ENCODE measurements at places on chromosomes 2 and 18.

- DNase-seq = no peak
These were observed 70.2 kb downstream of the SOCS6 start for GRCh38 chr18:70359071-70359470.

GRCh38 chr2:64686283-64686956 is 32.7 kb upstream of the SERTAD2 start:
- DNase-seq = no peak

DNA sequence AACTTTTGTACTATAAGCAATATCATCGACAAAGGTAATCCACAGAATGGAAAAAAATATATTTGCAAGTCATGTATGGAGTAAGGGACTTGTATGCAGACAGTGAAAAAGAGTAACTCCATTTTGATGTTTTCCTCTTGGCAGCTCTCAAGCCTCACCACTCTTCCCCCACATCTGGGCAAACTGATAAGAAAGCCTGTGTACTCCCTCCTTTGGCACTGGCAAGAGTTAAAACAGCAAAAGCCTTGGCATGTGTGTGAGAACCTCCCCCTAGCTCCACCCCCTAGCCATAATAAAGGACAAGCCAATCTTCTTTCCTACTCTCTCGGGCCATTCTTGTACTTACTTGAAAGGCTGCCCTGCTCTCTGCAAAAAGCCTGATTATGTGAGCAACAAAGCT is 335.2 kb downstream of the LRATD1 start:
- no peak for DNase-seq

GRCh38 chr2:68594041-68594440 is 49.3 kb upstream of the PROKR1 start:
- DNase-seq = no peak

GRCh38 chr2:167177196-167177595 is 288.9 kb downstream of the XIRP2 start:
- peak; percentile 54 for DNase-seq

- no peak for DNase-seq
These were observed 1.8 kb downstream of the IL18RAP start for GRCh38 chr2:102424754-102425153.

DNA sequence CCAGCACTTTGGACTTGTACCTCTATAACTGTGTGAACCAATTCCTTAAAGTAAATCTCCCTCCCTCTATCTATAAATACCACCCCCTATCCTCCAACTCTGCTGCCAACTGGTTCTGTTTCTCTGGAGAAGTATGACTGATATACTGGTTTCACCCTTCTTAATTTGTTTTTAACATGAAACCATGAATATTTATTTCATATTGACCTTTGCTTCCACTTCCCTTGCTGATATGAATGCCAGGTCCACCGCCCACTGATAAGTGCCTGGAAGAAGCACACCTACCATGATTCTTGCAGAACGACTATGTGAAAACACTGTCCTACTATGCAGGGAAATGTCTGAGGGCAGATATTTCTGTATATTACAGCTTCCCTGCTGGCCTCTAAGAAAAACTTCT is 131.6 kb downstream of the GAREM1 start:
- no peak for DNase-seq

GRCh38 chr18:57437766-57438671 is 2.8 kb downstream of the ONECUT2 start:
- peak; percentile 26 for DNase-seq

- no peak for DNase-seq
These were observed 980 bp downstream of the SLC4A3 start for GRCh38 chr2:219628235-219628985.

DNA sequence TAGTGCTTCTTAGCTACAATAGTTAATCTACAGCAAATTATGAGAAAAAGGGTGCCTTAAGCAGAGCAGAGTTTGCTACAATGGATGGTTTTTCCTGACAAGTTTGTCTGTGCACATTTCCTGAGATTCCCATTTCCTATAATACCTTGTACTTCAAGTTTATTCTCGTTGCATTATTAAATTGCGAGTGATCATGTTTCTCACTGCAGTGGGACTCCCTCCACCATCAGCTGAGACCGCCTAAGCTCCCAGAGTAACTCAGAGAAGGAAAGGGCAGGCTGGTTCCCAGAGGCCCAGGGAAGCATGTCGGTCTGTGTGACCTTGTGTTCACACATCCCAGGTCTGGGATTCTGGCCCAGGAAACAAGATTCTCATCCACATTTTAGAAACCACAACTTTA is 162.1 kb downstream of the ARL4C start:
- no peak for DNase-seq

- DNase-seq = peak; percentile 58
These were observed 89.7 kb downstream of the TMEM247 start for GRCh38 chr2:46569061-46569560.

GRCh38 chr2:70125498-70125898 is 38.2 kb downstream of the PCBP1 start:
- DNase-seq = no peak

DNA sequence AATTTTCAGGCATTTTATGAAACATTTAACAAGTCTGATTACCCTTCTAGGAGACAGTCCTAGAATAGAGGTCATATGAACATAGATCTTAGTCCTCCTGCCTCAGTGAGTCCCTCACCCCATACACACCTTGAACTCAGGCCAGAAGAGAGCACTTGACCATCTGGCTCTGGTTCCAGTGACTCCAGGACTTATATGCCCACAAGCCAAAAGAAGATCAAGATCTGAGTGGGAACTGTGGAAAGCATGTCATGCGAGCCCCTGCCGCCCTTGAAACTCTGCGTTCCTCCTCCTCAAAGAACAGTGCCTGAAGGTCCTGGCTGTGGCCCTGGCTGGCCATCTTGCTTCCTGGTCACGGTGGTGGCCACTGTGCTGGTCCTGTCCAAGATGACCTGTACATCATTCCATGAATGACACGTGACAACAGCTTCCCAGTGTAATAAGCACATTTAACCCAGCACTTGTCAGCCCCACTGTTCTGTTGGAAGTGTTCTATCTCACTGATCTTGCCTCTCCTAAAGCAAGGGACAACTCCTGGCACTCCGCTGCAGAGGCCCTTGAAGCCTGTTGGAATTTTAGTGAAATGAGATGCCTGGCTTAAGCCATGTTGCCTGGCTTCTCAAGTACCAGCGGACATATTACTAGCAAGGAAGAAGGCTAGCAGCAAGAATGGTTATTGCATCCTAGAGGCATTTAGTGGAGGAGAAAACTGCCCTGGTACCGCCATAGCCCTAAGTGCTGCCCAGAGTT is 17.6 kb downstream of the TTC32 start:
- DNase-seq = no peak

DNA sequence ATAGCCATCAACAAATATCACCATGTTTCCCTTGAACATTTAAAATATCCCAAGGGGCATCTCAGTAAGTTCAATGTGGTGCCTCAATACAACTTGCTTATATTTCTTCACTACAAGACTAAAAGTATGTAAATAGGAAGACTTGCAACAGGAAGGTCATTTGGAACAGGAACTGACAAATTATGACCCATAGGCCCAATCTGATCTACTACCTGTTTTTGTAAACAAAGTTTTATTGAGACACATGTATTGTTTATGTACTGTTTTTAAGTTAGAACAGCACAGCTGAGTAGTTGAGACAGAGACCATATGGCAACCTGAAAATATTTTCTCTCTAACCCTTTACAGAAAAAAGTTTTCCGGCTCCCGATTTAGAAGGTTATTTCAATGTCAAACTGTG is 154.8 kb upstream of the TFPI start:
- DNase-seq = no peak

DNA sequence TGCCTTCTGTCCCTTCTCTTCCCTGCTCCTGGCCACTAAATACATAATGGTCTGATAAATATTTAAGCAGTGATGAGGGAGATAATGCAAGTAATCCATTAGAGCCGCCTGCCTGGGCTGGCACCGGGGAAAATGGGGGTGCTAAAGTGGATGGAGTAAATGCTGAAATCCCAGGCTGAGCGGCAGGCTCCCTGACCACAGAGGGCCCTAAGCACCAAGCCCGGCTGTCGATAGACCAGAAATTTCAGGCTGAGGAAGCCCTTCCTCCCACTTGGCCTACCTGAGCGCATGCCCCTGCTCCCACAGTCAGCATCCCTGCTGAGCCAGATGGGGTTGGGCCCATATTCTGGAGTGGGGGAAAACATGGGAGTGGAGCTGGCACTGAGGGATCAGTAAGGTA is 197.5 kb upstream of the SKOR2 start:
- no peak for DNase-seq

DNA sequence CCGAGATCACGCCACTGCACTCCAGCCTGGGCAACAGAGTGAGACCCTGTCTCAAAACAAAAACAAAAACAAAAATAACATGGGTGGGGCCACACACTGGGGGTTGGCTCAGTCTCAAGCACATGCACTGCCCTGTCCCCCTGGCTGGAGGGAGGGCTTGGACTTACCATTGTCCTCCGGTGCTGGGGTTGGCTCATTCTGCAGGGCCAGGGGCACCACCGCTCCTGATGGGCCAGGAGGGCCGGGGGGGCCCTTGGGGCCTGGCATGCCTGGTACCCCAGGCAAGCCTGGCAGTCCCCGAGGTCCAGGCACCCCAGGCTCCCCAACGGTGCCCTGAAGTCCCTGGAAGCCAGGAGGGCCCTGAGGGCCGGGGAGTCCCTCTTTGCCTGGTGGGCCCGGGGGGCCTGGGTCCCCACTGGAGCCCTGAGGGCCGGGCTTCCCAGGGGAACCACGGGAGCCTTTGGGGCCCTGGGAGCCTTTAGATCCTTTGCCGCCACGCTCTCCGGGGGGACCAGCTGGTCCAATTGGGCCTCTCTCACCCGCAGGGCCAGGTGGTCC is 66.8 kb upstream of the THOC1 start:
- DNase-seq = no peak

GRCh38 chr2:118635891-118636290 is 211.6 kb downstream of the EN1 start:
- DNase-seq = no peak

DNA sequence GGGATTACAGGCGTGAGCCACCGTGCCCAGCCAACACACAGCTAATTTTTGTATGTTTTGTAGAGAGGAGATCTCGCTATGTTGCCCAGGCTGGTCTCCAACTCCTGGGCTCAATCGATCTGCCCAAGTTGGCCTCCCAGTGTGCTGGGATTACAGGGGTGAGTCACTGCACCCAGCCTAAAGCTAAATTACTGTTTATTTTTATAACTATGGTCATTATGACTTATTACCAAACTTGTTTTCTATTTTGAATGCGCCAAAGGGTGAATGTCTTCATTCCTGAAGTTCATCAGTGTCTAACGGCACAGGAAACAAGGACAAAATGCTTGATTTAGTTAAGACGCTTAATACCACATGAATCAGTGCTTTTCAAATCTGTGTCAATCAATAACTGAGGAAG is 38.9 kb upstream of the GREB1L start:
- DNase-seq = no peak

DNA sequence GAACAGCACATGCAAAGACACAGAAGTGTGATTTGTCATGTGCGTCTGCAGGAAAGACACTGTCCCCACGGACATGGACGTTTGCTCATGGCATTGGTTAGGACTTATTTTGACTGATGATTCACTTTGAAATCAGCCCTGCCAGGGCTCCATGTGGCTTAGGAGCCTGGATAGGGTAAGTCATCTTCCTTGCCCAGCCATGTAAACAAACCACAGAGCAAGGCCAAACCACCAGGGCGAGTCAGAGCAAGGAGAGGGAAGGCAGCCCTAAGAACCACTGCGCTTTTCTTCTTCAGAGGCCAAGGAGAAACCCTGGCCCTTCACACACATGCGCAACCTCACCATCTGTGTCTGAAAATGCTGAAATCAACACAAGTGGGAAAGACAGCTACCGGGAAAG is 88.8 kb downstream of the GFPT1 start:
- DNase-seq = peak; percentile 94

DNA sequence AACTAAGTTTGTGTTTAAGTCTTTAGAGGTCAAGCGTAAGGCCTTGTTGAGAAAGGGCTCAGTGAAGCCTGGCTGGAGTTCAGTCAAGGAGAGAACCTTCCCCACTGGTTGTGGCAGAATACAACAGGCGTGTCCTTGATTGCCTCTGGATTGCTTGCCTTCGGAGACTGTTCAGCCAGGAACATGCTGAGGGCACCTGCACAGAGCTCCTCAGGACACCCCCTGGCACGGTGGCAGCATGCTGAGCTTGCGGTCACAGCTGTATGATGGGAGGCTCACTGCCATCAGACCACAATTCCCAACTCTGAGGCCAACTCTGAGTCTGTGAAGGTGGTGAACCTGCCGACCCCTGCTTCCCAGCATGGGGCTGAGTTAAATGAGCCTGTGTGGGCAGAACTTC is 130.0 kb downstream of the LPIN1 start:
- no peak for DNase-seq

- DNase-seq = peak; percentile 75
These were observed 18.1 kb downstream of the CALCRL start for GRCh38 chr2:187429989-187430388.

DNA sequence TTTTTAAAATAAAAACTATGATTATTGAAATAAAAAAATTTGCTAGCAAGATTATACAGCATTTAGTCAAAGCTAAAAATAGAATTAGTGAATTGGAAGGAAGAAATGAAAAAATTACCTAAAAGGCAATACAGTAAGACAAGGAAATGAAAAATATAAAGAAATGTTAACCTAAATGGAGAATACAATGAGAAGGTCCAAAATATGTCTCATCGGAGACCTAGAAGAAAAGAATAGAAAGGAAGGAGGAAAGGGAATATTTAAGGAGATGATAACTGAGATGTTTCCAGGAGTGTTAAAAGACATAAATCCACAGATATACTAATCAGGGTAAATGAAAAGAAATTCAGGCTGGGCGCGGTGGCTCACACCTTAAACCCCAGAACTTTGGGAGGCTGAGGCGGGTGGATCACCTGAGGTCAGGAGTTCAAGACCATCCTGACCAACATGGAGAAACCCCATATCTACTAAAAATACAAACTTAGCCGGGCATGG is 78.9 kb downstream of the AFF3 start:
- DNase-seq = no peak

DNA sequence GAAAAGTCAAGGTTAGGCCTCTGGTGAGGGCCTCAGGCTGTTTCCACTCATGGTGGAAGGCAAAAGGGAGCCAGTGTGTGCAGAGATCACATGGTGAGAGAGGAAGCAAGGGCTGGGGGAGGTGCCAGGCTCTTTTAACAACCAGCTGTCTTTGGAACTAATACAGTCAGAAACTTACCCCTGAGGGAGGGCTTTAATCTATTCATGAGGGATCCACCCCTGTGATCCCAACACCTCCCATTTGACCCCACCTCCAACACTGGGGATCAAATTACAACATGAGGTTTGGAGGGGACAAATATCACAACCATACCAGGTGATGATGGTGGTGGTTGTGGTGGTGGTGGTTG is 10.9 kb downstream of the POLI start:
- DNase-seq = no peak

DNA sequence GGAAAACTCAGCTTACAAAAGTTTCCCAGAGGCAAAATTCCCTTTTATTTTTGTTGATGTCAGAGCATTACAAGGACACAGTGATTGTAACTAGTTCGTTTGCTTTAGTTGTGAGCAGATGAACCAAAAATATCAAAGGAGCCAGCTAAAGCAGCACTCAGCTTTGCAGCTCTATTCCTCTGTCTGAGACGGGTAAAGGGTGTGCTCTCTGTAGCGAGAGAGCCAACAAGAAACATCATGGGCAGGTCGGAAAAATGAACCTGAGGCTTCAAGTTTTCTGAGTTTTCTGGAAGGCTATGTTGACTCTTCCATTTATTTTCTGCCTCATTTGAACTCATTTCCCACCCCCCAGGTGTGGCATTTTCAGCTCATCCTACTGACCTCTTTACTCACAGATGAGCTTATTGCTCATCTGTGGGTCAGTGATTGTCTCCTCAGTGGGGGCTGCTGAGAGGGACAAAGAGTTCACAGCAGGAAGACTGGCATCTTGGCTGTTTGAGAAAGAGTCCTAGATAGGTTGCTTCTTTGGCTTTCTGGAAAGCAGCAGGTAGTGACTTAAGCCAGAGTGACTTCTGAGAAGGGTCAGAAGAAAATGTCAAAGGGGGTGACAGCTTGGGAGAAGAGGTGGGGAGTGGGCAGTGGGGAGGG is 66.6 kb upstream of the EPC2 start:
- DNase-seq = no peak
